ENCODE measurements at places on chromosomes 11 and 22.

- no peak overlapping the region for H3K27ac ChIP-seq
- no peak overlapping the region for H3K4me3 ChIP-seq
- DNase-seq: no peak
These were observed 77.7 kb upstream of the FAM181B start for GRCh38 chr11:82811369-82811768.

DNA sequence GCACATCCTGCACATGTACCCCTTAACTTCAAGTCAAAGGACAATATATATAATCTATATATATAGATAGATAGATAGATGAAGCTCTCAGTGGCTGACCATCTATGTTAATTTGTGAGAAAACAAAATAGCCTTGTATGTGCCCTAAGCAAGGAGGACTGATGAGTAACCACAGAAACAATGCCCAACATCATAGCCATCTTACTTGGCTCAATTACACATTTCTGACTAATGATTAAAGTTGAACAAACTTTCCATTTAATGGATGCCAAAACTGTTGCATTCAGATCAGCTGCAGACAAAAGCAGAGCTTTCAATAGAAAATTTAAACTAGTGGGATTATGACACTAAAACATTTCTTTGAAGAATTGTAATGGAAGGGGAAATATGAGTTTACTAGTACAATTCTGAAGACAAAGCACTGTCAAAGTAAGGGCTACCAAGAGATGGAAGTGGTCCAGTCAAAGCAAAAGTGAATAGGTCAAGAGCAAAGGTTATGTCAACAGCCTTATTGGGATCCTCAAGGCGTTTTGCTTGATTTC lies 1188.2 kb upstream of the RAG2 start:
- no peak overlapping the region for H3K4me3 ChIP-seq
- DNase-seq: peak; percentile 56
- peaks cover 22% of the 10 kb centered on the region for H3K4me1 ChIP-seq
- no peaks in the 10 kb centered on the region for H3K27me3 ChIP-seq

DNA sequence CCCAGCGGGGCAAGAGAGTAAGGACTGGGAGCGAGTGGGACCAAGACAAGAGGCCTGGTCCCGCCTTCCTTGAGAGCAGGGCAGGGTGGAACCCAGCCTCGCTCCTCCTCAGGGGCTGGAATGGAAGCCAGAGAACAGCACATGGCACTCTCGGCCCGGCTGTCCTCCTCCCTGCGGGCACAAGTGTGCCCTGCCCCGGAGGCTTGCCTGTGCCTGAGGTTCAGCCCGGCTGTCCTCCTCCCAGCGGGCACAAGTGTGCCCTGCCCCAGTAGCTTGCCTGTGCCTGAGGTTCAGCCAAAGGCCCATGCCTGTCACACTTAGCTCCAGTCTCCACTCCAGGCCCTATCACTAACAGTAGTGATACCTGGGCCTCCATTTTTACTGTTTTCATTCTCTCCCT lies 24.2 kb downstream of the SULT4A1 start:
- no peaks in the 10 kb centered on the region for H3K36me3 ChIP-seq
- no peak for DNase-seq
- H3K27ac ChIP-seq: no peak overlapping the region
- no peaks in the 10 kb centered on the region for H3K4me1 ChIP-seq

- H3K4me1 ChIP-seq: no peaks in the 10 kb centered on the region
- H3K36me3 ChIP-seq: no peaks in the 10 kb centered on the region
- no peaks in the 10 kb centered on the region for H3K27me3 ChIP-seq
These were observed 94.6 kb upstream of the OR9G4 start for GRCh38 chr11:56842814-56843794.

- H3K27me3 ChIP-seq: no peaks in the 10 kb centered on the region
- H3K27ac ChIP-seq: no peak overlapping the region
- peaks cover 37% of the 10 kb centered on the region for H3K4me1 ChIP-seq
- no peak for DNase-seq
- peaks cover under 1% of the 10 kb centered on the region for H3K36me3 ChIP-seq
These were observed 3.6 kb downstream of the TRABD start for GRCh38 chr22:50189184-50189848.

GRCh38 chr11:94862926-94863880 lies 95.0 kb downstream of the AMOTL1 start:
- no peak overlapping the region for H3K4me3 ChIP-seq
- H3K4me1 ChIP-seq: no peaks in the 10 kb centered on the region
- no peak for DNase-seq
- H3K27ac ChIP-seq: no peak overlapping the region
- H3K36me3 ChIP-seq: peaks cover 13% of the 10 kb centered on the region

All from endothelial cell of umbilical vein (primary cell).